ENCODE measurements at places on chromosomes 3 and 15.

DNA sequence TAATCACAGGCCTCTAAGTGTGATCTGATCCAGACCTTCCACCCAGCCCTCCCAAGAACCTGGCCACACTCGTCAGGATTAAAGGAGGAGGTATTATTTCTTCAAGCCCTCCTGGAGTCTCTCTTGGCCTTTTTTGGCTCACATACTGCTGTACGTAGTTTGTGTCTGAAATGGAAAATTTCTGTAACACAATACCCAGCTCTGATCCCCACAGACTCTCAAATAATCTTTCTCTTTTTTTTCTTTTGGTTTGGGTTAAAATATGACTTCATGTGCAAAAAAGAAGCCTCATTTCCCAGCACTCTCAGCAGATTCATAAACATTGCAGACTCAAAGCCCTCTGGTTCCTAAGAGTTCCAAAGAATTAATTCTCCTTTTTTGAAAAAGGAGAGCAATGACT lies 96.5 kb upstream of the PHLDB2 start:
- DNase-seq, result no peak

DNA sequence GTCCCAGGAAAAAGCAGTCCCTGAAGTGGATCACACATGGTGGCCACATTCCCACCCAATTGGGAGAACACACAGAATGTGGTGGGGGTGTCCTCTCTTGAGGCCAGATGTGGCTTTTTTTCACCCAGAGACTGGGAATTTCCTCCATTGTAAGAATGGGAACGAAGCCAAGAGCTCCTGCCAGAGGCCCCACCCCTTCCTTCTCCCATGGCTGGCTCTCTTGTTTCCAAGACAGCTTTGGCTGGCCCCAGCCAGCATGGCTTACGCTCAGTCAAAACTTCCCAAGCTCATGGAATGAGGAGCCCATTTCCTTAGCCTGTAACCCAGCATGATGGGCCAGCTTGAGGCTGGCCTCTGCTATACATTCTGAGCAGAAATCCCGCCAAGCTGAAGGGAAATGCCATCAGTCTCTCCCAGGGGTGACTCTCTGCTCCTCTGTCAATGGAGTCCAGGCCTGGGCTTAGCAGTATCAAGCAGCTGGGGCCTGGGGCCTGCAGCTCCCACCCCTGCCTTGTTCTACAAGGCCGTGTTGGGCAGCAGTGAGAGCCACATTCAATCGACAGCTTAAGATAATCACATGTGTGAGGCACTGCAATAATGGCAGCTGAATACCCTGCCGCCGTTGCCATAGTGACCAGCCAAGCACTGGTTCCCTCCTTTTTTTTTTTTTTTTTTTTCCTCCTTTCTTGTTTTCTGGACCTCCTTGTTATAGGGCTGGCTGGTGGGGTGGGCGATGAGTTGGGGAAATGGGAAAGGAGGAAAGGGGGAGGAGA lies 142.4 kb downstream of the EPHB1 start:
- no peak for DNase-seq

DNA sequence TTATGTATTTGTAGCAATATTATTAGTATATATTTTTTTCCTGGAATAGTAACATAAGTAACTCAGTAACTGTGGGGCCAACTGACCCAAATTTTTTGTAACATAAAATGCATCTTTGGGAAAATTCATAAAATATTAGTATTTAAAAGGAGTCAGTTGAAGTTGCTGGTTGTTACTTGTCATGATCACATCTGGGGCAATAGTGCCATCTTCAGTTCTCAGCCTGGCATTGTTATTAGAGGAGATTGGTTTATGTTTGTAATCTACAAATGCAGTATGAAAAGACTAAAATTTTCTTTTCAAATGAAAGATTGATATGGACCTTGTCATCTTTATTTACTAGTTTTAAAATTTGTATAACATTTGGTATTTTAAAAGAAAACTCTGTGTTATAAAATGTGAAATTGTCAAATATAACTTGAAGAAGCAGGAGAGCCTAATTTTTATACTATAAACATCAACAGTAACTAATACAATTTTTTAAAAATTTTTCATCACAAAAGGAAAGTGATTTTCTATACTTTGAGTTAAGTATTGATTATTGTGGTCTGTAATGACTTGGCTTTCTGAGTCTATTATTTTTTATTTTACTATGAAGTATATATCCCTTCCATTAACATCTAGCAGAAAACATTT lies 38.8 kb upstream of the MLF1 start:
- DNase-seq, result no peak

GRCh38 chr3:136819392-136819730 lies 435 bp downstream of the SLC35G2 start:
- DNase-seq, result peak; percentile 33

- DNase-seq, result no peak
Observed at GRCh38 chr3:62436785-62437184, 63.4 kb upstream of the FEZF2 start.

DNA sequence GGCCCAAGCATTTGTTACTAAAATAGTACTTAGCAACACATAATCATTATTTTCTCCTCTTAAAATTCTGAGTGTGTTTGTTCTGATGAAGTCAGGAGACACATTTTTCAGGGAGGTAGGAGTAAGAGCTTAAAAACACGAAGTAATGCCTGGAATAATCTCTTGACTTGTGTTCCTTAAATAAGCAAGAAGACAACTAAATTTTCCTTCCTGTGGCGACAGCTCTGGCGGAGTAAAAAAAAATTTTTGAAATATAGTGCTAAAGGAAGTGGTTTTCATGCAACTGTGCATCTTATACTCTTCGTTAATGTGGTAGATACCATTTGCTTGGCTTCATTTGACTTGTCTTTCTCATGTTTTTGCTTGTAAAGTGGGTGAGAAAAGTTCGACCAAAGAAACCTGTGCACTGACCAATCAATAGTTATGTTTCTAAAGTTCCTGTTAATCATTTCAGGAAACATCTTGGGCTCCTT lies 11.1 kb upstream of the MBNL1 start:
- no peak for DNase-seq

DNA sequence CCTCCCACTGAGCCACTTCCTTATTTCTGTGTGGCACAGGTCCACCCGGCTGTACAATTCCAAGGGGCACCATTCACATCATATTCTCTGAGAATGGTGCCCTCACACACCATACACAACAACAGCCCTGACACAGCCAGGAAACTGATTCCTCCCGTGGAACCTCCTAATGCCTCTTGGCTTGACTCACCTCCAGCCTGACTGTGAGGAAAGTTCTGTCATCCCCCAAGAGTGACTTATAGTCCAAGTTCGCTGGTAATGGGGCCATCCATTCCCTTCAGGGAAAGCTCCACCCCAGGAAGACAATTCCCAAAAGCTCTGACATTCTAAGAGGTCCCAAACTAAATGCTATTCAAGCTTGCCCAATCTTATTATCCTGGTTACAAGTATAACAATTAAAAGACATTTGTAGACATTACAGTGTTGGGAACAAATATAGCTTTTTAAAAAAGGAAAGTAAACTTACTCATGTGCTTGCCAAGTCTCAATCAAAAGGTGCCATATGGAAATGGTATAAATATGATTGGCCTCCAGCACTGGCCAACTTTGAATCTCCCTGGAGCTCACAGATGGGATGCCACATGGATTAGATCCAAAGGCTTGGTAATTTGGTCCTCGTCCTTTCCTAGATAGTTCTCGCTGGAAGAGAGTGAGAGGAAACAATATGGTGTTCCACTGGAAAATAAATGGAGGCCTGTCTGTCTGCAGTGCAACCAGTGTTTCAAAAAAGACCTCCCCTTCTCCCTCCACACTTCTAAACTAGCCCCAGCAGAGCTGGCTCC lies 56.3 kb upstream of the PSMD6 start:
- no peak for DNase-seq
